Stimulated activated CD4-positive, alpha-beta T cell treated with anti-CD3 and anti-CD28 coated beads, Interleukin-1b, Interleukin-23, amount 100 ng/mL, for 1 hour (primary cell): ENCODE measurements at places on chromosomes 3 and 15.

DNA sequence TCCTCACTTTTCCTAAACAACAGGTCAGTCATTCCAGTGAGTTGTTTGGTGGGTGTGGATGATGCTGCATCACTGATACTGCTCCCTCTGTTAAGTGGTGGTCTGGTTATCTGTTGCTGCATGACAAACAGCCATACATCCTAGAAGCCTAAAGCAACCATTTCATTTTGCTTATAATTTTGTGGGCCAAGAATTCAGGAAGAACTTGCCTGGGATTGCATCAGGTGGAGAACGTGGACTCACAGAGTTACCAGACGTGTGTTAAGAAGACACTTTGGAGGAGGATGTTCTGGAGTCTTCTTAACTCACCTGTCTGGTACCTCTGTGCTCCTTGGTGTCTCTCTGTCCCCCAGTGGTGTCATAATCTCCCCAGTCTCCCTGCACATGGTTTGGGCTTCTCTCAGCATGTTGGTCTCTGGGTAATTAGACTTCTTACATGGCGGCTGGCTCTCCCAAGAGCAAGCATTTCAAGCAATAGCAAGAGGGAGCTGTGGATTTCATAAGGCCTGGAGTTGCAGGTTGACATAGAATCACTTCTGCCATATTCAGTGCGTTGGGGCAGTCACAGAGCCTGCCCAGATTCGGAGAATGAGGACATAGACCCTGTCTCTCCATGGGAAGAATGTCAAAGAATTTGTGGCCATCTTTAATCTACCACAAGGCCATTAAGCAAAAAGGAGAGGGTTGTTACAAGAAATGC, 20.1 kb downstream of the USP3 start:
- no peak for DNase-seq

- no peak for DNase-seq
Measured at GRCh38 chr15:35306361-35306981, 221.4 kb upstream of the NANOGP8 start.

GRCh38 chr3:171377859-171378258, 82.3 kb downstream of the TNIK start:
- DNase-seq: no peak

DNA sequence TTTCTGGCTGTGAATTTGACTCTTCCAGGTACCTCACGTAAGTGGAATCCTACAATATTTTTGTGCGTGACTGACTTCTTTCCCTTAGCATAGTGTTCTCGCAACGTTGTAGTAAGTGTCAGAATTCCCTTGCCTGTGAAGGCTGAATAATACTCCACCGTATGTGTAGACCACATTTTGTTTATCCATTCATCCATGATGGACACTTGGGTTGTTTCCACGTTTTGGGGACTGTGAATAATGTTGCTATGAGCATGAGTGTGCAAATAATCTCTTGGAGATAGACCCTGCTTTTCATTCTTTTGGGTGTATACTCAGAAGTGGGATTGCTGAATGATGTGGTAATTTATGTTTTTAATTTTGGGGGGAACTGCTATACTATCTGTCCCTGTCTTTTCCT, 82.2 kb downstream of the APBA2 start:
- DNase-seq: no peak

GRCh38 chr3:28290863-28291300, 49.5 kb downstream of the CMC1 start:
- DNase-seq: no peak

DNA sequence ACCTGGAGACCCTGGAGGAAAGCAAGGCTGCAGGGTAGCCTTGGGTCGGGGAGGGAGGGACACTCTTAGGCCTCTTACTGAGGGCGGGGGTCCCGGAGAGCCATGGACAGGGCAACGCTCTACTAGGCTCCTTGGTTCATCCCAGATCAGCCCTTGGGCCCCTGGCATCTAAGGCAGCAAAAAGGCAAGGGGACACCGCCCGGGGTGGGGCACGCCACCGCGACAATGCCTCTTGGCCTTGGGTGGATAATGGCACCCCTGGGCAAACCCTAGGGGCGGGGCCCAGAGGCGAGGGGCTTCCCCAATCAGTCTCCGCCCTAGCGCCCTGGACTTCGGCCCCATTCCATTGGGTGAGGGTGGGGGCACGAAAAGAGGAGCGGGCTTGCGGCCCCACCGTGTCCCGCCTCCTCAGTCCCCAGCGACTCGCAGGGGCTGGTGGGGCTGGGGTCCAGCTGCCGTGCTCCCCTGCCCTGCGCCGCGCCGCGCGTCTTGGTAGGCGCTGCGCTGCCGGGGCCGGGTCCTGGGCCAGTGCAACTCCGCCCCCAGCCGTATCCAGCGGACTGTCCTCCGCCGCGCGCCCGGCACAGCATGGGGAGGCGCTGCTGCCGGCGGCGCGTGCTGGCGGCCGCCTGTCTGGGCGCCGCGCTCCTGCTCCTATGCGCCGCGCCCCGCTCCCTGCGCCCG, at the start of gene CHST13:
Gene CHST13, plus strand, starts transcription at position 411 of the 684 bp plus-strand sequence. Its CDS starts 178 bp downstream, at position 589.
- DNase-seq: no peak

GRCh38 chr3:43969944-43970343, 271.7 kb upstream of the TOPAZ1 start:
- DNase-seq: no peak

DNA sequence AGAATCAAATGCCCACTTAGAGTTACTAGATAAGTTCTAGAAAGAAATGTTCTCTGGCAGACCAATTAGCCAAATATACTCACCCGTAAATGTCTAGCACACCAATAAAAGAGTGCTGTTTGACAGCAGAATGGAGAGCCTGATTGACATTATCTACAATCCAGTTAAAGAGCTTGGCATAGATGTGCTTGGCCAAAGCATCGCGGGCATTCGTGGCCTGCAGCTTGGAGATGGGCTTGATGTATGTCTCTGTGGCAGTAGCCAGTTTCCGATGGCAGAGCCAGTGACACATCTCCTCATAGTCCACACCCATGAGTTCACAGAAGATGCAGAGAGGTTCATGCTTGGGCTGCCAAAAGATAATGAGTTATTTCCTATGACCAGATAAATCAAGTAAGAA, 101.5 kb upstream of the MYO5C start:
- DNase-seq: no peak

DNA sequence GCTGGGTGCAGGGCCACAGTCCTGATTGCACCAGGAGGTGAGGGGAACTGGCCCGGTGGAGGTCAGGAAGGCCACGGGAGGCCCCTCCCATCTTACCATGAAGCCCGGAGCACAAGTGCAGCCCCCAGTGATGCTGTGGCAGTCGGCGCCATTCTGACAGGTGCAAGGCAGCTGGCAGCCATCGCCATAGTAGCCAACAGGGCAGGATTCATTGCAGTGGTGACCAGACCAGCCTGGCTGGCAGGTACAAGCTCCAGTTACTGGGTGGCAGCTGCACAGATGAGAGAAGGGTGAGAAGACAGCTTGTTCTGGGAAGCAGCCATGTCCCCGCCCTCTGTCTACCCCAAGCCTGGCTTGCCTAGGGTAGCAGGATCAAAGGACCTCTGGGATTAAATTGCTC, 88.2 kb downstream of the RAB11A start:
- no peak for DNase-seq

DNA sequence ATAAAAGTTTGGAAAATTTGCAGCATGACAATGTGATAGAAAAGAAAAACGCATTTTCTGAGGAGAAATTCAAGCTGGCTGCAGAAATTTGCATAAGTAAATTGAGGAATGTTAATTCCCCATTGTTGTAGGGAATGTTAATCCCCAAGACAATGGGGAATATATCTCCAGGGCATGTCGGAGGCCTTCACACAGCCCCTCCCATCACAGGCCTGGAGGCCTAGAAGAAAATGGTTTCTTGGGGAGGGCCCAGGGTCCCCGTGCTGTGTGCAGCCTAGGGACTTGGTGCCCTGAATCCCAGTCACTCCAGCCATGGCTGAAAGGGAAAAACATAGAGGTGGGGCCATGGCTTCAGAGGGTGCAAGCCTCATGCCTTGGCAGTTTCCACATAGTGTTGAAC, 101.1 kb downstream of the BOC start:
- DNase-seq: no peak

DNA sequence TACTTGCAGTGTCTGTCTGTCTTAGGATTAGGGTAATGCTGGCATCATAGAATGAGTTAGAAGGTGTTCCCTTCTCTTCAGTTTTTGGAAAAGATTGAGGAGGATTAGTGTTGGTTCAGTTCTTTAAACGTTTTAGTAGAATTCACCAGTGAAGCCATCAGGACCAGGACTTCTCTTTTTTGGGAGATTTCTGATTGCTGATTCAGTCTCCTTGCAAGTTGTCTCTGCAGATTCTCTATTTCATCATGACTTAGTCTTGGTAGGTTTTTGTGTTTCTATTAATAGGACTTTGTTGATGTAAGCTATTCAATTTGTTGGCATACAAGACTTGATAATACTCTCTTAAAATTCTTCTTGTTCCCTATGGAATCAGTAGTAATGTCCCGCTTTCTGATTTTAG, 48.9 kb downstream of the STT3B start:
- no peak for DNase-seq

- DNase-seq: no peak
Measured at GRCh38 chr3:128281056-128281455, 127.8 kb downstream of the EEFSEC start.

DNA sequence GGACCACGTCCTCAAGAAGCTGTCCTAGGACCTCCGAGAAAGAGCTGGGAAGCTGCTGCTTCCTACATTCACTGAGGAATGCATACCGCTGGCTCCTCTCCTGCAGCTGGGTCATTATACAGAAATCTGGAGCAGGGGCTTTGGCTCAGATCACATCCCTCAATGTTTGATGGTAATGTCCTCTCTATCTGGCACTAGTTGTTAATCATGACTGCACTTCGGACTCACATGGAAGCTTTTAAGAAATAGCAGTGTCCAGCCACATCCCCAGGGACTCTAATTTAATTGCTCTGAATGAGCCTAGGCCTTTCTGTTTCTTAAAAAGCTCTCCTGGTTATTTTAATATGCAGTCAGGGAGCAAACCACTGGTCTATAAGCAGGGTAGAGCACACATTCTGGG, 25.7 kb upstream of the MYRIP start:
- no peak for DNase-seq

DNA sequence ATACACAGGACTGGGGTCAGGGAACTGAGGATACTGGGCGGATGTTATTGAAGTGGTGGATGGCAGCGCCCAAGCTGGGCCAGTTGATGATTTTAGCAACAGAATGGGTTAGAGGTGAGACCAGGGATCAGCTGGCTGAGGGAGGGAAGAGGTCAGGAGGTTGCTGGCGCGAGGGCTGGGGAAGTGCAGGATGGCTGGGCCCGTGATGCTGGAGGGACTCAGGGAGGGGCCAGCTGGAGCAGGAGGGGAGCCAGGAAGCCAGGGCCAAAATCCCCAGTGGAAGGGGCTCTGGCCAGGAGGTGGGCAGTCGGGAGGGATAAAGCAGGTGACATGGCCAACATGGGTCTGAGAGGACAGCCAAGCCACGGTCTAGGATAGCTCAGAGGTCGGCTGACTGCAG, 178.0 kb downstream of the NSMCE3 start:
- no peak for DNase-seq

GRCh38 chr3:101962055-101962454, 112.7 kb downstream of the NFKBIZ start:
- no peak for DNase-seq

DNA sequence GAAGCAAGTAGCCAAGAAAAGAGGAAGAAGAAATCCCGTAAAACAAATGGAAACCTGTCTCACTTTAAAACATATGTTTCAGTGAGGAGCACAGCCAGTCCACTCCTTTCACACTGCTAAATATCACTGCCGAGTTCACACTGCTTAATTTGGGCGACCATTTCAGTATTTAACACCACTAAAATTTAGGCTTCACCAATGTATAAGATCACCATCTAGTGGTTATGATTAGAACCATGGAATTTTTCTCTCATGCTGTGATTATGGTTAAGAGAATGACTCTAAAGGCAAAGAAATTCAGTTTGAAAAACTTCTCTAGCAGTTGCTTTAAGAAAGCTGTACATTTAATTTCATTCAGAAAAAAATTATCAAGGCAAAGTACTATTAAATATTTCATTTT, 16.6 kb downstream of the SLC4A7 start:
- DNase-seq: no peak

- no peak for DNase-seq
Measured at GRCh38 chr3:22377421-22377820, 626.4 kb upstream of the ZNF385D start.
